ENCODE measurements at places on chromosomes 12 and 14.

DNA sequence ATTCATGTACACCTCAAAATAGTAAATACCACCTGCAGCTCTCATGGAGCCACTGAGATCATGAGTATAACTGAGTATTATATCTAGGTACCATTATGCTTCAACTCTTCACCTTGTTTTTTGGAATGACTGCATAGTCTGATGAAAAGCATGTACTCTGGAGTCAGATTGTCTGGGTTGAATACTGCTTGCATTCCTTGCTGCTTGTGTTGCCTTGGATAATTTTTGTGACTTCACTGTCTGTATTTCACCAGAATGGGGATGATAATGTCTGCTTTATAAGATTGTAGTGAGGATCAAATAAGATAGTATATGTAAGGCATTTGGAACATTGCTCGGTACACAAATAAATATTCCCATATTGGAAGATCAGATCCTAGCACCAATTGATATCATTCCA lies 54.2 kb downstream of the SUSD6 start:
- no peak for DNase-seq

DNA sequence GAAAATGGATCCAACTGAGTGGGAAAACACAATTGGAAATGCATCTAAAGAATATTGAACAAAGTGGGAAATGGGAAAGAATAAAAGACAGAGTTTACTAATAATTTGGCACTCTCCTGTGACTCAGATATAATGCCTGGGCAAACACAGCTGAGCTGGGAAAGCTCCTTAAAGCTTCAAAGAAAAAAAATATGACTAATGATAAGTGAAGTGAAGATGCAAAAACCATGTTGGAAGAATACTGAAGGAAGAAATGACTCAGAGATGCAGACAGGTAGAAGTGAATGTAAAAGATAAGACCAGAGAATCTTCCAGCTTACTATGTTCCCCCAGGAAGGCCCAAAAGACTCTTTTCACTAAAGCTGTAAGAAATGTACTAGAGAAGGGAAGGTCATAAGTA lies 62.4 kb upstream of the FOXG1 start:
- no peak for DNase-seq

DNA sequence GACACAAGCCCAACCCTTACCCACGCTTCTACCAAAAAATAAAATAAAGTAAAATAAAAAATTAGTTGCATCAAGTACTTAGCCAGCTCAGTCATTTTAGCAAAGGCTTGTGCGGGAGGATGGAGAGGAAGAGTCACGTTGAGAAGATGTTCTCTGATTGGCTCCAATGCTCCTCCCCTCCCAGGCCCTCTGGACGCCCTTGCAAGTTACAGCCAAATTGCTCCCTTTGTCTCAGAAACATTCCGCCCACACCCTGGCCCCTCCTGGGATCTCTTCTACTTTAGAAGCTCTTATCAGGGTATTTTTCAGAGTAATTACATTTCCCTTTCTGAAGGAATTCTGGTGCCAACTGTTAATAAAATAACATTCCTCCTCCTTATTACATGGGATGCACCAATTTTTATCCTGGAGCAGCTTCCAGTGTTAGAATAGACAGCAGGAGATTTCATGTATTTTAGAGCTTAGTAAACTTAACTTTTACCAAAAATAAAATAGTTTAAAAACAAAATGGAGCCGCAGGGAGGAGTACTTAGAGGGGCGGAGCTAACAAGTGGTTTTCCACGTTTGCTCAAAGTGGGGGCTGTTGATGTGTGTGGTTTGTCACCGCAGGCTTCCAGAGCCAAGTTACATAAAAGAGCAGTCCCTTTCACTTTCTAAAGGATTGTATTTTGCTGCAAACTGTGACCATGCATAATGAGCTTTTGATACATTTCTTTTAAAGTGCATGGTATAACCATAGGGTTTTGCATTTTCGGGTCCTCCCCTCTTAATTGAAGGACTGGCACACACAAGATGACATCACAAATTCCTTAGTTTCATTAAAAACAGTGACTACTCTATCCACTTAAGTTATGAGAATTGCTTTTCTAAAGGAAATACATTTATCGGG lies 71.7 kb upstream of the RAP1B start:
- peak; percentile 86 for DNase-seq

DNA sequence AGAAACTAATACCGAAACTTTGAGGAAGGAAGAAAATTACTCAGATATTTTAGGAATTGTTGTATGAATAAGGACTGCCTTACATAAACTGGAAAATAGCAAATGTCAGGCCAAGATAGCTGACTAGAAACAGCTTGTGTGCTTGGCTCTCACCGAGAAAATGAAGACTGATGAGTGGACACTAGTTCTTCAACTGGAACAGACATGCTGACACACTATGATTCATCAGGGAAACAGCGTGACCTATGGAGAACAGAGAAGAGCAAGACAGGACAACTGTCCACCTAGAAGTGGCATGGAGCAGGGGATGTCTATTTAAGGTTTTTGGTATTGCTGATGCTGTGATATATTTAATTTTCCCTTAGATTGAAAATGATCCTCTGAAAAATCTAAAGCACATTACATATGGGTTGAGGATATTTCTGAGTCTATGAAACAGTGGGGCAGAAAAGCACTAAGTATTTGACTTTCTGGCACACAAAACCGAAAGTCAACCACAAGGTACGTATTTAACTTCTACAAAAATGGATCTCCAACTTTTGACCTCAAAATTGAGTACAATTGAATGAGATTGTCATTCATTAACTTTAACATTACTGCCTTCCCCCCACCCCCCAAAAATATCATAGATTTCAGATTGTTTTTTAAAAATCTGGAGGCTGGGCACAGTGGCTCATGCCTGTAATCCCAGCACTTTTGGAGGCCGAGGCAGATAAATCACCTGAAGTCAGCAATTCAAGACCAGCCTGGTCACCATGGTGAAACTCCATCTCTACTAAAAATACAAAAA lies 863.2 kb downstream of the LRFN5 start:
- DNase-seq = no peak

DNA sequence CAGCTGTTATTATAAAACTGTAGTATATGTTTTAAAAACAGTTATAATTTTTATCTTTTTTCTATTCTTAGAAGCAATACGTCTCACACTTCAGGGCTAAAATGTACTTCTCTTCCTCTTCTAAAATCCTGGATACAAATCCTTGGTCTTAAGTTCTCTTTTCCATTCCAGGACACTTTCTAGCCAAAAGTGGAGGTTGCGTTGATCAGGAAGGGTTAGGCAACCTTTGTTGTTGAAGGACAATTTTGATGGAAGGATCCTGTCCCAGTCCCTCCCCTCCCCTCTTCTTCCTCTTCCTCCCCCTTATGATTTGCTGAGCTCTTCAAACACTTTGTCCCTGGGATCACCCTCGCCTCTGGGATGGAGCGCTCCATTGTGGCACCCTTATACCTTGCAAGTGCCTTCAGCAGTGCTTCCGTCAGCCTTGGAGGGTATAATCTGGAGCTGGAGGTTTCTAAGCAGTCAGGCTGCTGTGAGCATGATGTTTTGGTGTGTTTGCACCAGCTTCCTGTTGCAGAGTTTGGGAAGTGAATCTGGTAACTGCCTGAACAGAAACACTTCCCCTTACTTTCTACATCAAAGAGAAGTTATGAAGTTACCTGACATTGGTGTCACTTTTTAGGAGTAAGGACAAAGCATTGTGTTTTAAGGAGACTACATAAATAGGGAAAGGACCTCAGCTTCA lies 87.4 kb upstream of the SLC38A2 start:
- peak; percentile 58 for DNase-seq

DNA sequence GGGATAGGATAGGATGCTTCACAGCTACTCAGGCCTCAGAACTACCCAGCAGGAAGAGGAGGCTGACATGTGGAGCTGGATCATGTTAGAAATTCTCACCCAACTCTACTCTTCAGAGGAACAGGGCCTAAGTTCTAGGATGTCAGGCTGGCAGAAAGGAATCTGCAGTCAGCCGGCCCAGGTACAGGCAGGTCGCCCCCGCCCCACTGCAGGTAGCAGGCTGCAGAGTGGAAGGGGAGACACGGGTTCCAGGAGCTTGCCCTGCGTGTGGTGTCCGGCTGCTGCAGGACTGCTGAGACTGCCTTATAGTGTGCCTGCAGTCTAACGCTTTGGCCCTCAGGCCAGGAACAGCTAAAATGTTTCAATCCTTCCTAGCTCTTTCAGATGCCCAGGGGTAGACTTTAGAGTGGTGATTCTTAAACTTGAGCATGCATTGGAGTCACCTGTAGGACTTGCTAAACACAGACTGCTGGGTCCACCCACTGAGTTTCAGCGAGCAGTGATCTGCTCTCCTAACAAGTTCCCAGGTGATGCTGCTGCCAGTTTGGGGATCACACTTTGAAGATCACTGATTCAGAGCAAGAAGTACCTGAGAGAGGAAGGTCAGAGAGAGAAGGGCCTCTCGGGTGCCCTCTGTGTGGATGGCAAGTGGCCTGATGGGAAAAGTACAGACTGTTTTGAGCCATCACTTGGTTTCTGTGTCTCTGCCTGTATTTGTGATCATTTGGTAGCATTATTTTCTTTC lies 153.6 kb downstream of the PPM1H start:
- no peak for DNase-seq

- peak; percentile 85 for DNase-seq
Observed at GRCh38 chr14:35814371-35815005, 5.4 kb upstream of the RALGAPA1 start.

GRCh38 chr14:33987565-33988080 lies 36.7 kb upstream of the EGLN3 start:
- DNase-seq = no peak

DNA sequence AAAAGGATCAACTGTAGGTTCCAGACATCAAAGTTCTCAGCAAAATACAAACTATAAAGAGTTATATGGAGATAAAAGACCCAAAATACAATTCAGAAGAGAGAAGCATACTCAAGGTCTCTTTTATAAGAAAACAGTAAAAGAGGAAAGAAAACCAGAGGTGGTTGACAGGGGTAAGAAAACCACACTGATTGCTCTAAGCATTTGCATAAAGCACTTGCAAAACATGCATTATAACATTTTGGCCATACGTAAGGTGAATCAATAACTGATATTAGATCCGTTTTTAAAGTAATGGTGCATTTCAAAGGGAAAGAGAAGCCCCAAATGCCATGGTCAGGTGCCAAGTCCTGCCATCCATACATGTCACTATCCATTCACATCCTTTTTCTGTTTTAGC lies 5.9 kb downstream of the DDHD1 start:
- no peak for DNase-seq

DNA sequence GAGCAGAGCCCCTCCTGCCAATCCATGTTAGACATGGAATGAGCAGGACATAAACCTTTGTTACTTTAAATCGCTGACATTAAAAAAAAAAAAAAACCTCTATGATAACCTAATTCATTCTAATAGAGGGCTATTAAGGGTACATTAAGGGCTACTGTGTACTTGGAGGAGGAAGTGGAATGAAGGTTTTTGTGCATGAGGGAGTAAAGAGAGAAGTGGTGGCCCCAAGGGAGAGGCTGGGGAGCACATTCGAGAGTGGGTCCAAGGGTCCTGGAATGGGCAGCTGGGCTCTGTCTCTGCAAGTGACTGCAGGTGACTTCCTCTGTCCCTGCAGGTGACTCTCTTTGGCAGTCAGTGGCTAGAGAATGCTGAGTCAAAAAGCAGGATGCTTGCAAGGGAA lies 32.1 kb upstream of the PTGDR start:
- no peak for DNase-seq

- no peak for DNase-seq
Observed at GRCh38 chr12:88035907-88036289, 6.7 kb upstream of the C12orf50 start.

DNA sequence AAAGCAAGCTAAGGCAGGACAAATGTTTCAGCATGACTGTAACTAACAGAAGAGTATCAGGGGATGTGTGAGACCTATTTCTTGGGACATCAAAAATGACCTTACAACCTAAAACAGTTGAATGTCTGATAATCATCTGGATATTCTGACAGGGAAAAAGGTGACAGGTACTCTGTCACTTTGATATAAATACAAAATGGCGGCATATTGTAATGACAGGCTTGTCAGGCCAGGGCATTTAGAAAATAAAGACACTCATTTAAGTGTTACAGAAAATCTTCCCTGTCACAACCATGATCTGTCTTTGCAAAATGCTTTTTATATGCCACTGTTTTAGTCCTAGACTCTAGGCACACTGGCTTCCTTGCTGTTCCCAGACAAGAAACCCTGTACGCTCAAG lies 1033.3 kb upstream of the FLRT2 start:
- no peak for DNase-seq

DNA sequence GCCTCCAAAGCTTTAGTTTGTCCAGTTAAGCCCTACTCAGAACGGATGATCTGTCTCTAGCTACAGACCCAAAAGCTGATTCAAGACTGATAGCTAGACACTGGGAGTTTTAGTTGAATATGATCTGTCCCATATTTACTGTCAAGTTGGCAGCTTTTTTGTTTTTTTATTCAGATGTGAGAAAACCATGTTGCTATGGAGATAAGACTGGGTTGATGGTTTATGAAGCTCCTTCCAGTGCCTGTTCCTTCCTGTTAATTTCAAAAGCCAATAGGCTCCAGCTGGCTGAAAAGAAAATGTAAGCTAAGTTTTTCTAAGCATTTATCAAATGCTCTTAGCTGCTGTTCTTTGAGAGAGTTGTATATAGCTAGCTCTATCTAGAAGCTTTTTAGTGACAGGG lies 4.7 kb downstream of the DYNLL1 start:
- no peak for DNase-seq

- peak; percentile 97 for DNase-seq
Observed at GRCh38 chr12:68559984-68560850, 50.5 kb upstream of the RAP1B start.

- no peak for DNase-seq
Observed at GRCh38 chr14:35553808-35554207, 19.8 kb downstream of the INSM2 start.

DNA sequence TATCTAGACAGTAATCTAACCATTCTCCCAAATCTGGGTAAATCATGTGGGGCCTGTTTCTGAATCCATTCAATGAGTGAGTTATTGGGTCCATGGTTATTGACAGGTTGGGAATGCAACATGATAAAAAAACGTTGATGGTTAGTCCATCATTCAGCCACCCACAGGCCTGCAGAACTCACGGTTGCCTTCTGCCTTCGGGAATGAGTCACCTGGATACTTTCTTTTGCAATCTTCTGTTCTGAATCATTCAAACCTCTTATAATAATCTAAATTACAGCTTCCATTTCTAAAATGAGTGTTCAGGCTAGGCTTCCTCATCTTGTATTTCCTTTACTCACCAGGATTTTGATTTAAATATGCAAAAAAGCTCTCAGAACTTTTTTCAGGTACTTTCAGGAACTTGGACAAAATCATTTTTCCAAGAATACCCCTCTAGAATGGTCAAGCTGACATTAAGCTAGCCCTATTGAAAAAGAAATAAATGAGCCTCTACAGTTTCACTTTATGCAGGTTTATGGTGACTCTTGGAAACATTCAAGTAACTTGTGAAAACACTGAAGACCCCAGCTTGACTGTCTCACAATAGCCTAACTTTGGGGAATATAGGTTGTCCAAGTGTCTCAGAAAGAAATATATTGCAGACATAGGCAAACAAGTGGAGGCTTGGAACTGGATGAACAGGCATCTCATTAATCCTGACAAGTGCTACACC lies 94.4 kb downstream of the KCNK10 start:
- DNase-seq = peak; percentile 34

- DNase-seq = peak; percentile 41
Observed at GRCh38 chr12:96140174-96140573, 54.0 kb upstream of the ELK3 start.

GRCh38 chr14:64711039-64711438 lies 6.8 kb downstream of the PLEKHG3 start:
- DNase-seq = no peak
